ENCODE measurements at places on chromosomes 3 and 15. TPM values are rescaled to one million over a fixed set of nuclear protein-coding genes. Genes with fewer than 3 reads are reported as not detected.

DNA sequence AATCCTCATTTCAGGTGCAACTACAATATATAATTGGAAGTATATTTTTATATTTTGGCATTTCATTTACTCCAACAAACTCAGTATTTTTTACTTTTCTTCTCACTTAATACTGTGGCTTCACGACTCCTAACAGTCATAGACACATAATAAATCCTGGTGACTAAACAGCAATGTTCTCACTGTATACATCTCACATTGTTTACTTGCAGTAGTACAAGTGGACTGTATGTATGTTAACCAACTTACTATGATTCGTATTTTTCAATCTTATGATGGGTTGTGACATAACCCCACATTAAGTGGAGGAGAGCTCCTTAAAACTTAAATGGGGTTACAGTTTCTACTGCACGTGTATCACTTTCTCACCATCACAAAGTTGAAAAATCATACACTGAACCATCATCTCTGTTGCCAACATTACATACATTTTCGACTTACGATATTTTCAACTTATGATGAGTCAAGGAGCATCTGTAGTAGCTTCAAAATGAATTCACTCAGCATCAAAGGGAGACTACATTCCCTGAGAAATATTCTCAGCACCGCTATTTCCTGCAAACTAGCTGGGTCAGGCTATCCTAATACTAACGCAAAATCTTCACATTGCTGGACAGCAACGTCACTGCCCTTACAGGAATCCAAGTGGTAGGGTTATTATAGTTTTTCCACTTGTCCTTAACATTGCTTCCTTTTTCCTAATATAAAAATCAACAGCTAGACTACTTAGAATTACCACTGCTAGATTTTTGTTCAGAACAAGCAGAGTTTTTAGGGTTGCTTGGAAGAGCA lies 7.3 kb downstream of the ADAM10 start:
- DNase-seq: no peak

DNA sequence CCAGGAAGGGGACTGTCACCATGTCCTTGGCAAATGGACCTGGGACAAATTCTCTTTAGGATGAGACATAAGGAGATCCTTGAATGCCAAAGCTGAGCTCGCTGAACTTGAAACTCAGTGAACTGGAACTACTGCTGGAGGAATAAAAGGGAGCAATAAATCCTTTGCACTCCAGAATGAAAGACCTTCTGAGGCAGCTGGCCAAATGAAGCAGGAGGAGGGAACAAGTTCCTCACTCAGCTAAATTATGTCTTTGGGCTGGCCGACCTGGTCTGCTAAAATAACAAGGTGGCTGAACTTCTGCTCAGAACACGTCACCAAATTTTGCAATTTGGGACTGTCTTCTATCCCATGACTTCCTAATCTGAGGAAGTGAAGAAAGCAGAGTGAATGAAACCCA lies 314.7 kb downstream of the LPP start:
- DNase-seq: peak; percentile 62

GRCh38 chr3:152879130-152879789 lies 44.3 kb downstream of the P2RY1 start:
- no peak for DNase-seq

- DNase-seq: no peak
Observed at GRCh38 chr3:115498898-115499297, 124.4 kb upstream of the GAP43 start.

- peak; percentile 36 for DNase-seq
Observed at GRCh38 chr15:71002316-71002715, 109.7 kb downstream of the LRRC49 start.

- DNase-seq: no peak
Observed at GRCh38 chr3:71008350-71008935, 575.1 kb downstream of the FOXP1 start.

GRCh38 chr3:197286678-197287077 lies 11.7 kb downstream of the DLG1 start:
- no peak for DNase-seq

DNA sequence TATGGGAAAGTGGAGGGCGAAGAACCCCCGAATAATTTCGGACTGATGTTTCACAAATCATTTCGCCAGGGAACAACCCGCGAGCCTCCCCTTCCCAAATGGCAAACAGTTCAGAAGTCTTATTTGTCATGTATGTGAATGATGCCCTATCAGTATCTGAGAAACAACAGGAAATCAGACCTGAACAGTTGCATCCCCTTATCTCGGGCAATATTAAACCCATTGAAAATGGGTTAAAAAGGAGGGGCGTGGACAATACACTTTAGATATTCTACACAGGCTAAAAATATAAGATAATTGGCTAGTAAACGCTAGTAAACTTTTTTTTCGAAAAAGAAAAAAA lies 1003.3 kb upstream of the NR2F2 start:
- DNase-seq: no peak

- no peak for DNase-seq
Observed at GRCh38 chr15:90143166-90143655, 40.9 kb upstream of the IDH2 start.

DNA sequence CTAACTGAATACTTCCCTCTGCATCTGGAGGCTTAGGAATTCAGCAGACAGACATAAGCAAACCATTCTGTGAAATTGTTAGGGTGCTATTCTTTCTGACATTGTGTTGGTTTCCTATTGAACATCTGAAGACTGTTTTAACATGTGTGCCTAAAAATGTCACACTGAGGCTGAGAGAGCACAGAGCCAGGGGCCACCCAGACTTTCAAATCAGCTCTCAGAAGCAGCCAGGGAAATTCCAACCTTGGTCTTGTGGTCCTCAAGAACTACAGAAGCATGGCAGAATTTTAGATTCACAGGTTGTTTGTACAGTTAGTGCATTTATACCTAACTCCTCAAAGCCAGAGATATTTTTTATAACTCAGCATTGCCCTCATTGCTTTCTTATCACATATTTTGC lies 929.2 kb upstream of the CFAP20DC start:
- no peak for DNase-seq

- DNase-seq: peak; percentile 26
Observed at GRCh38 chr15:44501768-44502366, 35.1 kb upstream of the EIF3J start.

DNA sequence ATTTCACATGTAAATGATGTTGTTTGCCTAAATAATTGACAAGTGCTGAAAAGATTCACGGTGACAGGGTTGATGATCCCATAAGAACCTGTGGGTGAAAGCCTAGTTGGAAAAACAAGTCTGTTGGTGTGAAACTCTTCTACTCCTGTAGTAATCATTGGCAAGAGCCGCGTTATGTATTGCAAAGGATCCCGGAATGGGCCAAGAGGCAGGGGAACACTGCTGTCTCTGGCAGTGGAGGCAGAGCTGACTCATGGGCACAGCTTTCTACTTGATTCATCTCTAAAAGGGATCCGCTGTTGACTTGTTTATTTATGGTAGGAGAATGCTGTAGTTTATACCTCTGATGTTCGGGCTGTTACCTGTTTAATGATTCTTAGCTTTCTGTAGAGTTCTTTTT lies 63.1 kb downstream of the MAP6D1 start:
- no peak for DNase-seq

DNA sequence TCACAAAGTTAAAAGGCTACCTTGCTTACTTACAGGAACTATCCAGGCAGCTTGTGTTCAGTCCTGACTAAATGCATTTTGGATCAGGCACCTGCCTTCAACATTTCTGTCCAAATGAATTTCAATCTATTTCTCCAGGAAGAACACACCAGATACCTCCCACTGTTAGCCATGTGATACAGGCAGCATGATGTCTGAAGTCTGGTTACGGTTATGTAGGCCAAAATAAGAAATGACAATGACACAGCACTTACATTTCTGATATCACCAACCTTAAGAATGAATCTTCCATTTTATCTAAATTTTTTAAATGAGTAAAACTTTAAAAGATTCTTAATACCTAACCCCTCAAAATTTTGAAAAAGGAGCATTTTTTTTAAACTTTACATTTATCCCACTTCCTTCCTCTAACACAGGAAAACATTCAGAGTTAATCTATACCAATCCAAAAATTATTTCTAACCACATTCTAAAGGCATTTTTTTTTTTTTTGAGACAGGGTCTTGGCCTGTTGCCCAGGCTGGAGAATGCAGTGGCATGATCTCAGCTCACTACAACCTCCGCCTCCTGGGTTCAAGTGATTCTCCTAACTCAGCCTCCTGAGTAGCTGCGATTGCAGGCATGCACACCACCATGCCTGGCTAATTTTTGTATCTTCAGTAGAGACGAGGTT lies at the start of gene MAP4:
TSS of gene MAP4 (minus strand) at position 116 of the 673 bp plus-strand sequence. CDS start 17,556 bp downstream, outside the sequence.
- DNase-seq: no peak

GRCh38 chr3:131630807-131631206 lies 128.0 kb upstream of the MRPL3 start:
- DNase-seq: no peak

DNA sequence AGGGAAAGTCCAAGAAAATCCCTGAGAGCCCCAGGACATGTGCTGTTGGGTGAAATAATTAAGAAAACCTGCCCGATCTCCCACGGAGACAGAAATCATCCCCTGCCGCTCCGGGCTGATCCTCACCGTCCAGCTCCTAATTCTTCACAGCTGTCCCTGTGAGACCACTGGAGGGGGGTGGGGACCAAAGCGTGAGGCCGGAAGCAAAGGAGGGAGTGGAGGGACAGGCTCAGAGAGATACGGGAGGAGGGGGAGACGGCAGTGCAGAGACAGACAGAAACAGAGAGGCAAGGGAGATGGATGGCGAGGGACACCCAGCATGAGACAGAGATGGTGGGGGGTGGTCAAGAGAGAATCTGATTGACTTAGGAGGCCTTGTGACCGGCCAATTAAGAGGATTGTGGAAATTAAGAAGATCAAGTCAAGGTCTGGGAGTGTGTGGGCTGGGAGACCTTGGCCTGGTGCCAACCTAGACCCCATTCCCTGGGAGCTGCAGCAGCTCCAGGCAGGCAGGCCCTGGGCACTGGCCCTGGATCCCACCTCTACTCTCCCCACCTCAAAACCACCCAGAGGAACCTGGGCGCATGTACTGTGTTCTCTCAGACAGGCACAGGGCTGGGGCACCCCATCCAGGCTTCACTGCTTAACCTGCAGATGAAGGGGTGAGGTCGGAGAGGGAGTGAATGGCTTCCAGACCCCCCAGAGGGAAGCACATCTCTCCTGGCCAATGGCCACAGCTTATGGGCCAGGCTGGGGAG lies 113.2 kb upstream of the ALDH1A3 start:
- no peak for DNase-seq

The EFCC1 gene
- polyA plus RNA-seq: 1.7 TPM

The SLC35G2 gene
- polyA plus RNA-seq: 5.1 TPM

The ZIC1 gene
- polyA plus RNA-seq: 0.08 TPM

The COL8A1 gene
- polyA plus RNA-seq: 9.0 TPM

The KIF15 gene
- polyA plus RNA-seq: 39.8 TPM

The GALNT15 gene
- polyA plus RNA-seq: 2.1 TPM

The FAM81A gene
- polyA plus RNA-seq: 30.7 TPM
